H7 (cell line): ENCODE measurements at places on chromosomes 12 and 14. TPM values are rescaled to one million over a fixed set of nuclear protein-coding genes. Genes with fewer than 3 reads are reported as not detected.

Gene TM7SF3
- total RNA-seq = 44.7 and 56.3 TPM in 2 replicates

Gene PNN
- total RNA-seq = 24.0 and 46.5 TPM in 2 replicates

Gene SCNN1A
- 28.5 and 41.7 TPM in 2 replicates for total RNA-seq

Gene PGF
- 4.6 and 6.9 TPM in 2 replicates for total RNA-seq

Gene GRIP1
- total RNA-seq = 73.8 and 131 TPM in 2 replicates

Gene KSR2
- 0.10 and 0.15 TPM in 2 replicates for total RNA-seq

GRCh38 chr14:40847480-40847879, 759.2 kb upstream of the LRFN5 start:
- DNase-seq = no peak

DNA sequence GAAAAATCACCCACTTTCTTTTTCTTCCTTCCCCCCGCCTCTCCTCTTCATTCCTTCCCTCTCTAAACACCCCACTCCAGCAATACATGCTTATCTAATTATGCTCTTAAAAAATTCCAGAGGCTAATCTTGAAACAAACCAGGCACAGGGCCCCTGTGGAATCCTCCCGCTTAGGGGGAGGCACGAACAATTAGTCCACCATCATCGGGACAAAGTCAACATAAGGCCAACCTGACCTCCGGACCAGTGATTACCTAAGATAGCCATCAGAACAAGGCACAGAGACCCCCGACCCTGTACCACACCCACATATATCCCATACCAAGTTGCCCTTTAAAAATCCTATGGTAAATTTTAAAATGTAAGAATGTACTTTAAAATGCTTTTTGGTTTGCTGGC, 47.1 kb downstream of the KIF21A start:
- no peak for DNase-seq

DNA sequence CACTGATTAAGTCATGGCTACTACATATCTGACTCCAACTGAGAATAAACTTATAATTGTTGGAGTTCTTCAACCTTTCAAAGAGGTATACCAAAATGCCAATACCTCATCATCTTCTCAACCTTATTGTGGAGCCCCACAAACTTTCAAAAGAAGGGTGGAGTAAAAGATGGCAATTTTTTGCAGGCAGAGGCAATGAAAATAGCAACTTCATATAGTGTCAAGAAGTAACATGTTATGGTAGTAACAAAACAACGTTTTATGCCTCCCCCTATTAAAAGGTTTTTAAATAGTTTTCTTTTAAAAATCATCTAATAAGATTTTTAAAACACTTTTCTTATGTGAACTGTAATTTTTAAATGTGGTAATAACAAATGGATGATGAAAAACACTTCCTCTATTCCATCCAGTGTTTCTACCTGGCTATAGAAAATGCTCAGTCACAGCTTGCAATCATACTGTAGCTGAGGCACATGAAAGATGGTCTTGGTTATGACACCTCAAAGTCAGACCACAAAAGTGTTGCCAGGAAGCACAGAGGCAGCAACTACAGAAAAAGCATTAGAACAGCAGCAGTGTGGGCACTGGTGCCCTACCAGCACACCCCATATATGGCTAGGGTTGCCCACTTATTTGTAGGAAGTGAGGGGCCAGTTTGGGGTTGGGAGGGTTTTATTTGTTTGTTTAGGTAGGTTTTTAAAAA, 7.0 kb downstream of the PPP1R12A start:
- no peak for DNase-seq

GRCh38 chr12:110546339-110546738, 36.8 kb downstream of the PPTC7 start:
- DNase-seq = no peak

DNA sequence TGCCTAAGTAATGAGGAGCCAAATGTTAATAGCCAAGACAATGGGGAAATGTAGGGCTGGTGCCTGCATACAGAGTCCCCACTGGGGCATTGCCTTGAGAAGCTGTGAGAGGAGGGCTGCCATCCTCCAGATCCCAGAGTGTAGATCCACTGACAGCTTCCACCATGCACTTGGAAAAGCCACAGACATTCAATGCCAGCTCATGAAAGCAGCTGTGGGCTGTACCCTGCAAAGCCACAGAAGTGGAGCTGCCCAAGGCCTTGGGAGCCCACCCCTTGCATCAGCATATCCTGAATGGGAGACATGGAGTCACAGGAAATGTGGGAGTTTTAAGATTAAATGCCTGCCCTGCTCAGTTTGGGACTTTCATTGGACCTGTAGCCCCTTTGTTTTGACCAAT, 244.7 kb downstream of the BTG1 start:
- no peak for DNase-seq

DNA sequence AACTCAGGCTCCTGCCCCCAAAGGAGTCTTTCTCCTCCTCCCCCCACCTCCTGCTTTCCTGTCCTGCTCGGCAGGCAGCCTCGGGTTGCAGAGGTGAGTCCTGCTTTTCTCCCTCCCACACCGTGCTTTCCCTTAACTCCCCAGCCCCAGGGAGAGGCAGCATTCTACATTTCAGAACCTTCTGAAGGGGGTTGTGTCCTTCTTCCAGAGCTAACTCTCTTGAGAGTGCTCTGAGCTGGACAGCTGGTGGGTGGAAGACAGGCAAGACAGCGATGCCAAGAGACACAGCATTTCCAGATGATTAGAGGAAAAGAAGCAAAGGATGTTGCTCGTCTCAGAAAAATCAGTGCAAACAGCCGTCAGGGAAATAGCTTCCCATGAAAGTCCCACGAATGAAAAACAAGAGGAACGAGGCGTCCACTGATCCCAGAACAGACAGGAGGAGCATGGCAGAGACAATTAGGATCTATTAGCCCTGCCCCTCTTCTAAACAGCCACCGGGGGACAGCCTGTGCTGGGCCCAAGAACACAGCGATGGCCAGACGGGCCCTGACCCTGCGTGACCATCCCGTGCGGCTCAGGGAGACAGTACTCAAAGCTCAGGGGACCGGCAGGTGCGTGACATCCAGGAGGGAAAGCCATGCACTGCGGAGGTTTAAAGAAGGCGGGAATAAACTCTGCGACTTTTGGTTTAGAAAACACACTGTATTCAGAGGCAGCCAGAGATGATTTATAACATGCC, 216.5 kb upstream of the RTL1 start:
- DNase-seq = peak; percentile 80

DNA sequence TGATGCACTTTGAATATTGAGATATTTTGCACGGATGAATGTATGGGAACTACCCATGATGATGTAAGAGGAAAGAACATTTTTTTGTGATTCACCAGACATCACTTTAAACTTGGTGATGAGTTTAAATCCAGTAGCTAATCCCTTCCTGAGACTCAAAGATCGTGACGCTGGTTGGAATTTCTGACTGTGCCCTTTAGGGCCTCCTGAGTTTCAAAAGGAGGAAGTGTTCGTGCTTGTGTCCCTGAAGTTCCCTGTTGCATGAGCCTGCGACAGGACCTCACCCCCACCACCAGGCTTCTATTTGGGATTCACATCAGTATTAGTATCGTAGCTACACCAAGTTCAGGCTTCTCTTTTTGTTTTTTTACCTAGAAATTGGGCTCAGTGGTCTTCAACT, 18.6 kb upstream of the RIN3 start:
- DNase-seq = no peak

- DNase-seq = peak; percentile 25
Measured at GRCh38 chr12:108390495-108391203, 51.5 kb upstream of the CMKLR1 start.

- peak; percentile 69 for DNase-seq
Measured at GRCh38 chr14:54676812-54677708, 110.1 kb downstream of the SAMD4A start.

DNA sequence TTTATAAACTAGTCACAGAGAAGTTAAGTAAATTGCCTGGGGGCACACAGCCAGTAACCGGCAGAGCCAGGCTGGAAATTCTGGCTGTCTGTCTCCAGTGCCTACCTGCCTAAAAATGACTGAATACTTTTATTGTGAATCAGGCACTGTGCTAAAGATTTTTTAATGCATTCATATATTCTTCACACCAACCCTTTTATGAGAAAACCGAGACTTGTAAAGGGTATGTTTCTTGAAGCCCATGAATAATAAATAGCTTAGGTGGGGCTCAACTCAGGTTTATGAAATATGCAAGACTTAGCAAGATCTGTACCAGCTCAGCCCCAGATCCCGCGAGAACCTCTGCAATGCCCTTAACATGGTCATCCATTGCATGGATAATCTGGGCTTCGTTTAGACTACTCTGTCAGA, 60.8 kb downstream of the TMCC3 start:
- DNase-seq = no peak

DNA sequence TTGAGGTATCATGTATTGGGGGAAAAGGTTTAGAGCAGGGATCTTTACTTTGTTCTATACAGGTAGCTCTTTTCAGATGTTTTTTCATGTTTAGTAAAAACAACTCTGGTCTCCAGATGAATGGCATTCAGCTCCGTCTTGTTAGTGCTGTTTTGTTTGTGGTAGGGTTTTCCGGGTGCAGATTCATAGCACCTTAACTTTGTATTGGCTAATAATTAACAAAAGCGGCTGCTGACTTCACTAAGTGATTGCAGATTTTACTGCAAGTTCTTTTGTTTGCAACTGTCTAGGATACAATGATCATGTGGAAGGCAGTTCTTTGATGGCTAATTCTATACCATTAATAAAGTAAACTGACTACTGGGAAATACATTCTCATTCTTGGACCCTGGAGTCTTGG, 32.2 kb upstream of the BHLHE41 start:
- DNase-seq = no peak

GRCh38 chr12:66962290-66962689, 283.4 kb upstream of the GRIP1 start:
- DNase-seq = no peak
